ENCODE measurements at places on chromosomes 1 and 21.
A peak's percentile ranks its signal among the peaks of the same experiment; 100 is the strongest.

DNA sequence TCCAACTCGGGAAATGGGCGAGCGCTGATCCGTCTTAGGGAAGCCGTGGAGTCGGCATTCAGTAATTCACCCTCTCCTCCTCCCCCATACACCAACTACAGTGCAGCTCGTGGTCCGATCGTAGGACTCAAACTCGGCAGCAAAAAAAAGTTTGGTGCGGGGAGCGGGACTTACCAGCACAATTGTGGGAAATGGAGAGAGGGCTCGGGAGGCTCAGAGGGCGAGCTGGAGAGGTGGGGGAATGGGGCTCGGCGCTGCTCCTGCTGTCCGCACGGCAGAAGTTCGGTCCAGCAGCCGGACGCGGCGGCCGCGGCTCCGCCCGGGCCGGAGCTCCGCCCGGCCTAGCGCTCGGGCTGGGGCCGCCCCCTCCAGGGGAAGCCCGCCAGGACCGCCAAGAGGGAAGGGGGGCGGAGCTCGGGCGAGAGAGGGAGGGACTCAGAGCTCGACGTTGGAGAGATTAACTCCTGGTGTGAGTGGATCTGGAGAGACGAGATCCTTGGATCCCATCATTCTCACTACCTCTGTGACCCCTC is 676 bp upstream of the PIAS3 start:
- DNase-seq = peak; percentile 87

GRCh38 chr1:53541761-53542550 is 82.8 kb downstream of the DMRTB1 start:
- peak; percentile 76 for DNase-seq

DNA sequence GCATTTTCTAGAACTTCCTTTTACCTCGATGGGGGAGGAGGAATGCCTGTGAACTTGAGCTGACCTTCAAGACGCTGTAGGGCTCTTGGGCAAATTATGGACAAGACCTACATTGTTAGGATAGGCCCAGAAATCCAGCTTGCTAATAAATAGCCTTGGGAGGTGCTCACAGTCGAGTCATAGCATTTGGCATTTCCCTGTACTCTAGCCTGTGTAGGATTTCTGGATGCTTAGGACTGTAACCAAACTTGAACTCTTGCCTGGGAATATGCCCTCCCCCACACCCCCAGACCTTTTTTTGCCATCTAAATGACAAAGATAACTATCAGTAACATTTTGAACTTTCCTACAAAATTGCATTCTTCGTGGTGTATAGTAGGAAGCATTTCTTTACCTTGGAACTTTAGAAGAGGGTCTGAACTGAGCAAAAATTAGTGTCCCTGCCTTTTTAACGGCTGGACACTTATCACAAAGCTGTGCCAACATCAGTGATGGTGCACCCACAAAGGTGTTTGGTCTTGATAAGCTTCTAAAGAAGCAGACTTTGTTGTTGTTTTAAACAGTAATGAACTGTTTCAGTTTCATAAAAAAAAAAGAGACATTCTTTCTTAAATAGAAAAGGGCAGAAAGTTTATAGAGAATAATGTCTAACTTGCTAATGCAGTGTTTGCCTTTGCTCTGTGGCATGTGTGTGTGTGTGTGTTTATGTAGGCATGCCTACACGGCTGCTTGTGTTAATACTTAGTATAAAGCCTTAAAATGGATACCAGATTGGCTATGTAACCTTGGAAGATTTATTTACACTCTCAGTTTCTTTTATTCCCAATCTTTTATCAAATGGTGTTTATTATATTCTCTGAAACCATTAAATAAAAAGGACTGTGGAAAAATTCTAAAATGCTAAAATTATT is 88.2 kb downstream of the NFIA start:
- peak; percentile 52 for DNase-seq

DNA sequence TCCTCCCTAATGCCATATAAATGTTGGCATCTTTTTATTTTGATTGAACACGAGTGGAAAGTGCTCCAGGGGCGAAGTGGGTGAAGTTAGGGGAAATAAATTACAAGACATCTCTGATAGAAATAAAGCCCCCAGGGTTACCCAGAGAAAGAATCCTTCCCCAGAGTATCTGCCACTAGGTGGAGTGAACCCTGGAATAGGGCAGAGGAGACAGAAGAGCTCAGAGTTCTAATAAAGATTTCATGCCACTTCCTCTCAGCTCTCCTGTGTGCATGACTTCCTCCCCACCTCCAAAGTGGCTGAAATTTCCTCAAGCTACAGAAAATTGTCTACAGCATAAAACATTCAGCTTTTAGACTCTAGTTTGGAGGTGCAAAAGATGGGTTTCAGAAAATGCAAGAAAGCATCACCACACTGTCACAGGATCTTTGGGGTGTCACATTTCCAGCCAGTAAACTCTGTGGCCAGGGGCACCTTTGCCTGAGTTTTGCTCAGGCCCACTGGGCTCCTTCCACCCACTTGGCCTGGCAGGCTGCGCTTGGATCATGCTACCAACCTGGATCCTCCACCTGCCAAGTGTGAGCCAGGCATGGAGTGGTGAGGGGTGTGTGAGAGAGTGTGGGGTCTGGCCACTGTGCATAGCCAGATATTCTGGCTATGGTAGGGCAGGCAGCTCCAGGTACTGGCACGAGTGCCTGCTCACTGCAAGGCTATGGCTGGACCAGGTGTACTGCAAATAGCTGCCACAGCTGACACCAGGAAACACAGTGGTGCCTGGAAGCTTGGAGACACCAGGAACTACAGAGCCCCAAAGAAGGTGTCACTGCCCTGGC is 208.8 kb upstream of the USP25 start:
- no peak for DNase-seq

DNA sequence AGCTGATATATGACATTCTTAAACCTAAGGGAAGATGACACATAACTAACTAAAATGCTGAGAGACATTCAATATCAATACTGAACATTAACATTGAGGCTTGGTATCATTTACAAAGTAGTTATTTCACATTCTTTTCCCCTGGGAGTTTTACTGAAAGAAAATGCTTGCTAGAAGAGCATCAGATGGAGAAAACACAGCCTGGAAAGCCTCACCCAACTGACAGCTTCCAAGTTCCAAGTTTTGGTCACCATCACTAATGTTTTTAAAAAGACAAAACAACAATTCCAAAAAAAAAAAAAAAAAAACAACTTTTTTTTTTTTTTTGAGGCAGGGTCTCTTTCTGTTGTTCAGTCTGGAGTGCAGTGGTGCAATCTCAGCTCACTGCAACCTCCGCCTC is 80.6 kb downstream of the DSCAM start:
- DNase-seq = no peak

DNA sequence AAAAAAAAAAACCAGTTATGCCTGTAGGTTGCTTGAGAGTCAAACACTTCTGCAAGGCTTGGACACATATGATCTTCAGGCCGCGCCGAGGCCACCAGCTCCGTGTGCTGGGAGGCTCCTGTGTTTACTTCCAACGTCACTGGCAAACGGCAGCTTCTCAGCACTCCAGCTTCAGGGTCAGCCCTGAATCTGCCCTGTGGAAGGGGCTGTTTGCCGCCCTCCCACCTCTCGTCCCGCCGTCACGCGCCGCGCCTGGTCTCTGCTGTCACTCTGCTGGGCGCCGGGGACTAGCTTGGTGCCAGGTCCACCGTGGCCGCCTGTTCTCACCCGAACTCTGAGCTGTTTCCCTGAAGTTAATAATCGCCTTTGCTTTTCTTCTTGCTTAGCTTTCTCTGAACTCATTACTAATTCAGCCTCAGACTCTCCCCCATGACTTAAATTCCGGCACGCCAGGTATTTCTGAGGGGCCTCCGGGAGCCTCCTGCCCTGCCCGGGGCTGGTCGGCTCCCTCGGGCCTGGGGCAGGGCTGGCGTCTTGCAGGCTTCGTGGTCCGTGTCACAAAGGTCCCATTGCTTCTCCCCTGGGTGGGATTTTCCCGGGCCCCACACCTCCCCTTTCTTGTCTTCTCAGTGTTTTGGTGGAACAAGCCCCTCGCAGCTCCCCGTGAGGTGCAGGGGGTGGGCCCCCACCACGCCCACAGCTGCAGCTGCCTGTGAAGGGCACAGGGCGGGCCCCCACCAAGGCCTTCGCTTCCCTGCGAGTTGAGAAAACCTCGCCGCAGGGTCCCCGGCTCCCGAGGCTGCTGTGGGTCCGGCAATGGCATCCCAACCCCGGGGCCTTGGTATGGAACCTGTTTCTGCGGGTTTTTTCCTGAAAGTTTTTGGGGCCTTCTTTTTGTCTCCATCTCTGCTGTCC is 14.6 kb upstream of the C1orf159 start:
- DNase-seq = no peak

- DNase-seq = no peak
These were observed 2.2 kb upstream of the PRKCZ start for GRCh38 chr1:2047749-2048729.

DNA sequence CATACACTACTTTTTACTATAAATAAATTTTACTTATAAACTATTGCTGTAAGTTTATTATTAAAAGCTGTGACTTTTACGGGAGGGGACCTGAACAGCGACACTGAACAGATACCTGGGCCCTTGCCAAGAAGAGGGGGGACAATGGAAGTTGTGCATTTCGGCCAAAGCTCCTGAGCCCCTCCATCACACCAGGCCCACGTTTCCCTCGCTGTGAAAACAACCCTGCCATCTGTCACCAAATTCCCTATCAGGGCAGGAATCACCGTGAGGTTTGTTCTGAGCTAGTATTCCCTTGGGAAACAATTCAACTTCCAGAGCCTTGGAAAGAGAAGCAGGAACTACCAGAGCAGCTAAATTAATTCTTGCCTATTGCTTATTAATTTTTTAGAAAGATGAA is 37.0 kb downstream of the VTCN1 start:
- no peak for DNase-seq

DNA sequence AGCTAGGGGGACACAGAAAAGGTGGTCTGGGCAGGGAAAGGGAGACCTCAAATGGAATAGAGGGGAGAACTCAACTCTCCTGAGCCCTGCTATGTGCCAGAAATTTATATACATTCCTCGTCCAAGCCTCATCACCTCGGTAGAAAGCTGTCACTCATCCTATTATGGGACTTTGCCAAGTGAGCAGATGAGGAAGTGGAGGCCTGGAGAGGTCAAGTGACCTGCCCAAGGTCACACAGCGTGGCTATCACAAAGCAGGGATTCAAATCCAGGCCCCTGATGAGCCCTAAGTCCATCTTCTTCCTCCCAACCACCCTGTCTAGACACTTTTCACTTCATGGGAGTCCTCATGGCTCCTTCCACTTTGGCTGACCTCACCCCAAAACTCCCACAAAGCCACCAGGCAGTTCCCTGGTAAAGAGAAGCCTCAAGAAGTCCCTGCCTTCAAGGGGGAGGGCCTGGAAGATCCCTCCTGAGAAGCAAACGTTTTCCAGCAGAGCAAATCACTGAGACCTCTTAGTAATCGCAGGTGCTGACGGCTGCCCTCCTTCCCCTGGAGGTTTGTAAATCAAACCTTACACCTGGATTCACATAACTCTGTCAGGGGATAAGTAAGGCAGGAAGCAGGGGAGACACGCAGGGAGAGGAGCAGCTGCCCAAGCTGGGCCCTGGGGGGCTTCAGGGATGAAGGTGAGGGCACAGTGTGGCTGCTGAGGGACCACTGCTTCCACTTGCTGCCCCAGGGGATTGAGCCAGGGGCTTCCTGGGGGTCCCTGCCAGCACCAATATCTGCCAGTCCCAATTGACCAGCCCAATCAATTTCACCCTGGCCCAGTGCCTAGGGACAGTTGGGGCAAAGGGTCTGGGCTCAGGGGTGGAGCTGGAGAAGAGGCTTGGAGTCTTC is 351.2 kb downstream of the MATN1 start:
- no peak for DNase-seq

- no peak for DNase-seq
These were observed 14.7 kb downstream of the UCK2 start for GRCh38 chr1:165842023-165842670.

- no peak for DNase-seq
These were observed 24.0 kb downstream of the SPATA21 start for GRCh38 chr1:16413191-16413590.

DNA sequence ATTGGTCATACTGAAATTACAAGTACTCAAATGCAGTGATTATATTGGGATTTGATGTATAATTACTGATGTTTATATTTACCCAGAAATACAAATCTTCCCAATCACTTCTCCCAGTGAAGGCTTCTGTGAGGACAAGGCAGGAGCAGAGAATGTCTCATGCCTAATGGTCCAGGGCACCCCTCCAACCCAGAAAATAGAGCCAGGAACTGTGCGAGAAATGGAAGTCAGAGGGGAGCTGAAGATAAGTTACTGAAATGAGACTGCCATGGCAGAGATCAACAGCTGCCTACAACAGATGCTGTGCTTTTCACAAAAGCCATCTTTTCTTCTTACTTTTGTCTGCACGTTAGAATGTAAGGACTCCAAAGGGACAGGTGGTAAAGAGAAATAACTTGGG is 171.2 kb downstream of the TTLL7 start:
- DNase-seq = no peak

Data from NCI-H226 (cell line).